ENCODE measurements at places on chromosomes 12 and 14.

GRCh38 chr12:57240926-57241401 is 10.0 kb downstream of the STAC3 start:
- no peak for DNase-seq

GRCh38 chr14:76964695-76965094 is 63.8 kb downstream of the IRF2BPL start:
- DNase-seq, result no peak

- no peak for DNase-seq
Observed at GRCh38 chr14:54427871-54428270, 13.3 kb downstream of the CNIH1 start.

DNA sequence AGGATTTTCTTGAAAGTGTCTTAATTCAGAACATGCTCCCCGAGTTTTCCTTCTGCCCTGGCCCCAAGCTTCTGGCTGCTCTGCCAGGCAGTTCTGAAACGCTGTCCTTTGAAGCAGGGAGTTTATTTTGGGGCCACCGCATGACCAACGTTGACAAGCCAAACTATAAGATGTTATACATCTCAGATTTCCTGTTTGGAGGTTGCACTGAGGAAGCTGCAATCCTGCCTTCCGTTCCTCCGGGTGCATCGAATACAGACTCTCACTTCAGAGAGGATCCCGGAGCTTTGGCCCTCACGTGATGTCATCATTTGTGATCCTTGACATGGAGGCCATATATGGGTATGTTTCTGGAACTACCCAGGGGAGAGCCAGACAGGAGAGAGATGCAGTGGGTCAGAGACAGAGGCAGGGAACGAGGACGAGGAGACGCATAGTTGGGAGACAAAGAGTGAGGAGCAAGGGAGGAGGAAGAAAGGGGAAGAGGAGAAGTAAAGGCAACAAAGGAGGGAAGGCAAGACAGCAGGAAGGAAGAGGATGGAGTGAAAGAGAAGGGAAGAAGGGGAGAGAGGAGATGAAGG is at the start of gene ASB2:
Gene ASB2, minus strand, starts transcription at position 94 of the 581 bp plus-strand sequence. CDS start 12,031 bp downstream, outside the sequence.
- no peak for DNase-seq

DNA sequence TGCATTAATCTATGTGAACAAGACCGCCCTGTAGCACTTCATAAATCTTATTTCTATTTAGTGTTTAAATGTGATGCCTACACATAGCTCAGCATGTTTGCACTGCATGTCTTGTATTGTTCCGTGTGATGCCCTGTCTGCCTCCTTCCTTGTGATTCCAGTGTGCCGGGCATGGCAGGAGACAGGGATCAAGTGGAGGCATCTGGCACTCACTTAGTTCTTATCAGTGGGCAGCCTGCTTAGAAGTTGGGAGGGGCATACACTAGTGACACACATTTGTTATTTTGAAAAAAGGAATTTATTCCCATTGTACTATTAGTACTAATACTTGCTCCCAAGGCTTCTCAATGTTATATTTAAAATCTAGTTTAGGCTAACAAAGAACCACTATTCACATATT is 176.4 kb downstream of the KCNA5 start:
- no peak for DNase-seq

GRCh38 chr14:92160619-92161018 is 38.9 kb downstream of the CPSF2 start:
- DNase-seq, result no peak

GRCh38 chr14:68780358-68781160 is 12.3 kb downstream of the ZFP36L1 start:
- DNase-seq, result no peak

DNA sequence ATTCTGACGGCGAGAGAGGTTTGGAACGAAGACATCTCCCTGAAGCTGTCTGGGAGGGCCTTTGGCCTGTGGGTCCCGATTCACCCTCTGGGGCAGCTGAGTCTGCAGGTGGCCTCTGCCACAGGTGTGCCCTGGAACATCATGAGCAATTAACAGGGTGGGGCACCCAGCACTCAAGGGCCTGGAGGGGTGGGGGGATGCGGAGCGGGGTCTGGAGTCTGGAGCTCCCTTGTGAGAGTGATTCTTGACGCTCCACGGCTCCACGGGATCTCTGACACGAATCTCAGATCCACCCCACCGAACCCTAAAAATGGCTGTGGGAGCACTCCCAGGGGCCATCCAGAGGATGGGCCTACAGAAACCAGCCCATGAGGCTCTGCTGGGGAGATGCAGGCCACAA is 8.3 kb downstream of the ITPK1 start:
- DNase-seq, result no peak

DNA sequence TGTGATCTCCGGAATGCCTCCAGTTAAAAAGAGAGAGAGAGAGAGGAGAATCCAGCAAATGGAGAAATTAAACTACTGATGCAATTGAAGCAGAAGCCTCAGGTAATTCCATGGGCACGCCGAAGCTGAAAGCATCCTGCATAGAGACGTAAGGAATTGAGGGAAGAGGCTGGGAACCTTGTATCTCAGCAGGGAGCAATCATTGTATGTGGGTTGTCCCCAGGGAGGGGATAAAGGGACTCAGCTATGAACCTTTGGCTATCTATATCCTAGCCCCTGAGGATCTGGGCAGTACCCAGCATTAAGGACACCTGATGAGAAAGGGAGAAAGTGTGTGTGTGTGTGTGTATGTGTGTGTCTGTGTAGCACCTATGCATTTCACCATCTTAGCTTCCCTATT is 95.8 kb upstream of the ATXN7L3B start:
- no peak for DNase-seq

- no peak for DNase-seq
Observed at GRCh38 chr12:42143452-42144157, 1.1 kb downstream of the GXYLT1 start.

GRCh38 chr12:24780697-24781368 is 168.1 kb downstream of the BCAT1 start:
- DNase-seq, result no peak

- DNase-seq, result no peak
Observed at GRCh38 chr12:10111451-10111850, 12.7 kb upstream of the CLEC1A start.

- no peak for DNase-seq
Observed at GRCh38 chr14:93496856-93497741, 66.4 kb downstream of the UNC79 start.

- DNase-seq, result no peak
Observed at GRCh38 chr14:104281768-104282301, 143.4 kb downstream of the KIF26A start.

DNA sequence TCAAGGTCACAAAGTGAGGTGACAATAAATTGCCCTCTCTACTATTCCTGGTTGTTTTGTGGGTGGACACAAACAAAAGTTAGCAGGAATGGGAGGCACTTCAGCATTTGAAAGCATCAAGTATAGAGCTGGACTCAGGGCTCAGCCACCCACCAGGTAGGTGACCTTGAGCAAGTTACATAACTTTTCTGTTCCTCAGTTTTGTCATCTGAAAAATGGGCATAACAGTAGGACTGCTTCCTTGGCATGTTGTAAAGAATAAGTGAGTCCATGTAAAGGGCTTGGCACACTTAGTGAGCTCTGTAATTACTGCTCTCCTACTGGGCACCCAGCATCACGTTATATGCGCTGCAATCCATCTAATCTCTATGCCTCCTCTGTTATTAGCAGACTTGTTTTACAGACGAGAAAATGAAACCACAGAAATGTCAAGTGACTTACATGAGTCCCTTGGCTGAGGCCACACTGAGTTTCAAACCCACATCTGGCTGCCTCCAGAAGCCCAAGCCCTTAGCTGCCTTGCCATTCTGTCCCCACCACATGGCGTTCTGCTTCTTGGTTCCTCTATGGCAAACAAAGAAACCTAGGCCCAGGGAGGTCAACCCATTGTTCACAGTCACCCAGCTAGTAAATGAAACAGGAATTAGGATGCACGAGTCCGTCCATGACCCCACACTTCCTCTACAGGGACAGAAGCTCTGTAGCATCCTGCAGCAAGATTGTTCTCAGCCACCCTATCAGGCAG is 63.2 kb upstream of the SLC24A4 start:
- DNase-seq, result no peak

DNA sequence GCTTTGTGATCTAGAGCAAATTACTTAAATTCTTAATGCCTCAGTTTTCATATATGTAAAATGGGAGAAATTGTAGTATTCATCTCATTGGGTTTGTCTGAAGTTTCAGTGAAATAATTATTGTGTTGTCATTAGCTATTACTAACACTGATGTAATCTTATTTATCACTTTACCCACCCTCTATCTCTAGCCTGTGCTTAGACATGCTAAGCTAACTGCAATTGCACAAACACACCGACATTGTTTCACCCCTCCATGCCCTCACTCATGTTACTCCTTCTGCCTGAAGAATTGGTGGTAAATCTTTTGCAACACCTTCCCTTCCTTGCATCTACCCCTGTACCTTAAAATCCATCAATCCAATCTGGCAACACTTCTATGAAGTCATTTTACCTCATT is 241.6 kb downstream of the BCAT1 start:
- DNase-seq, result no peak

DNA sequence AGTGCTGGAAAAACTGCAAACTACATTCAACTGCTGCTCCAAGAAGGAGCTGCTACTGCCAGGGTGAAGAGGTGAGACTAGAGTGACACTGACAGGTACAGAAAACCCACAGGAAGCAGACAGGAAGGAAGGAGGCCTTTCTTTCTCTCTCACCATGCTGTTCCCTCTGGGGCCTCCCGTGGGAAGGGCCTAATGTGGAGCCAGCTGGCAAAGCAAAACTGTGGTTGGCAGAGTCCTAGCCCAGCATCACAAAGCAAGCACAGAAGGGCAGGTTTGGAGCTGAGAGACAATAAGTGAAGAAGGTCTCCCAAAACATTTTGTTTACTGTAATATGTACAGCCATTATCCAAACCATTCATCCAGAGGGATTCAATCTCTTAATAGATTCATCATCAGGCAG is 122.5 kb upstream of the MAX start:
- DNase-seq, result no peak

GRCh38 chr14:38255673-38256532 is at the start of gene CLEC14A:
CLEC14A (minus strand) TSS chr14:38256093; CDS start chr14:38256022, 71 bp downstream.
- no peak for DNase-seq

- no peak for DNase-seq
Observed at GRCh38 chr14:20782280-20782890, 1.3 kb downstream of the RNASE6 start.

GRCh38 chr12:77118696-77119095 is 53.3 kb upstream of the E2F7 start:
- DNase-seq, result no peak

- no peak for DNase-seq
Observed at GRCh38 chr12:7501031-7501588, 2.5 kb downstream of the CD163 start.

GRCh38 chr14:43541356-43541755 is 965.7 kb downstream of the FSCB start:
- no peak for DNase-seq
